GM18507 (cell line): ENCODE measurements at places on chromosomes 5 and 9.

- no peak for DNase-seq
Measured at GRCh38 chr9:91820949-91821880, 128.8 kb downstream of the ROR2 start.

DNA sequence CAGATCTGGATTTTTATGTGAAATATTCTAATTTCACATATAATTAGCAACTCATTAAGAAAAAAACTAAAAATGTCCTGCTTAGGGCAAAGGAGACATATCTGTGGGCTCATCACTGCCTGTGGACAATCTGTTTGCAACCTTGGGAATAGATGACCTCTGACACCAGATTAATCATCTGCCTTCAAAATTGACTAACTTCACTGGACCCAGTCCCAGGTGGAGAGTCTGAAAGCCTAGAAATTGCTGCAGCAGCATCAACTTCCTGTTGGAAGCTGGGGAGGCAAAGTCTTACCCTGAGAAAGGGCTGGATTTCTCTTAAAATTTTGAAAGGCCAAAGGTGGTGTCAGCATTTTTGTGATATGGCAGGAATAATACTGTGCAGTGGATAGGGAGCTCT, 76.3 kb upstream of the TNC start:
- no peak for DNase-seq

DNA sequence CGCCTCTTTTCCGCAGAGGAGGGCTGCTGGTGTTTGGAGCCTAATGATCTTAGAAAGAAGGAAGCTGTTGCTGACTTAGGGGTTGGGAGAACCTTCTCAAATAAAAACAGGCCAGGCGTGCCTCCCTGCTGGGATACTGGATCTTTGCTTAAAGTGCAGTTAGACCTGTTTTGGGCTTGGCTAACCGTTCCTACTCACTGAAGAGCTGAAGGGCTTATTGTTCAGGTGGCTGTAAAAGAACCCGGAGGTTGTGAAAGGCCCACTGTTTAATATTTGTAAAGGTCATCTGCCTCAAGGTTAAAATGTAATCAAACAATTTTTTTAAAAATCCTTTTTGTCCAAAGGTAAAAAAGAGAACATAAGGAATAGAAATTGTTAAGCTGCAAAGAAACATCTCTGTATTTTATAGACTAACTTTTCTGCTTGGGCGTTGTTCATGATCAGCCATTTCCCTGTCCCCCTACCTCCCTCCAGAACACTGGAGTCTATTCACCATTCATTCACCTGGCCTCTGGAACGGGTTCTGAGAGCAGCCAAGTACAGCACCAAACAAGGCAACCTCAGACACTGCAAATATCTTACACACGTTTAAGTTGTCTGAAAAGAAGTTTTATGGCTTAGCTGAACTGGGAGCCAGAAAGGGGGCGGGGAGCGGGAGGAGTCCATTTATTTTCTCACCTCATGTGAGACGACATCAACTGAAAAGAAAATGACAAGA, 18.6 kb upstream of the MTMR12 start:
- DNase-seq: no peak

- DNase-seq: no peak
Measured at GRCh38 chr5:181217111-181217802, 5.8 kb upstream of the TRIM41 start.

- DNase-seq: no peak
Measured at GRCh38 chr9:70046274-70047070, 2.8 kb downstream of the MAMDC2 start.

DNA sequence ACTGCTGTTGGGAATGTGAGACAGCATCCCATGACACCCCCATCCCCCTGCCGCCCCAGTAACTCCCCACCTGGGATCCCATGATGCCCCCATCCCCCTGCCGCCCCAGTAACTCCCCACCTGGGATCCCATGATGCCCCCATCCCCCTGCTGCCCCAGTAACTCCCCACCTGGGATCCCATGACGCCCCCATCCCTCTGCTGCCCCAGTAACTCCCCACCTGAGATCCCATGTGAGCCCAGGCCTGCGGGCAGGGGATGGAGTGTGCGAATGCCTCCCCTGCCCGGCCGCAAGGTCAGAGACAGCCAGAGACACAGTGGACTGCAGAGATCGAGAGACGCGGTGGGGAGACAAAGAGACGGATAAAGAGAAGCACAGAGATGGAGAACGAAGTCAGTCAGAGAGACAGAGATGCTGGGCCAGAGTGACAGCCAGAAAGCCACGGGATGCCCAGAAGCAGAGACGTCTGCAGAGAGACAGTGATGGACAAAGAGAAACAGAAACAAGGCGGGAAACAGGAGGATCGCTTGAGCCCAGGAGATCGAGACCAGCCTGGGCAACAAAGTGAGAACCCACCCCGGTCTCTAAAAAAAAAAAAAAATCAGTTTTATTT, 992 bp downstream of the SH2D3C start:
- no peak for DNase-seq
